ENCODE measurements at places on chromosomes 4 and X. TPM values are rescaled to one million over a fixed set of nuclear protein-coding genes. Genes with fewer than 3 reads are reported as not detected.

Gene CENPU
- 10.1 TPM for total RNA-seq

Gene ESX1
- not detected for total RNA-seq

Gene SMS
- 132 TPM for total RNA-seq

Gene ARHGAP36
- 8.5 TPM for total RNA-seq

Gene SERTM2
- 0.23 TPM for total RNA-seq

Gene FRAS1
- 47.7 TPM for total RNA-seq

Gene AFM
- total RNA-seq: not detected

Gene SLIT2
- 36.7 TPM for total RNA-seq

Gene ZMAT1
- total RNA-seq: 8.5 TPM

Gene USP51
- 8.1 TPM for total RNA-seq

Gene HTN1
- total RNA-seq: not detected

Gene TLR1
- total RNA-seq: 8.3 TPM

Gene GPRASP2
- 125 TPM for total RNA-seq

Gene TLR6
- total RNA-seq: 4.6 TPM

Gene RASGEF1B
- 104 TPM for total RNA-seq

Gene RHOXF1
- not detected for total RNA-seq

Gene RTL3
- total RNA-seq: not detected

Gene CCNB3
- 0.92 TPM for total RNA-seq

Gene MAGEA9B
- not detected for total RNA-seq

Gene CXCL10
- 0.46 TPM for total RNA-seq

Gene HNRNPD
- total RNA-seq: 64.4 TPM

Gene MAGIX
- total RNA-seq: 2.8 TPM

Gene CXXC4
- 68.0 TPM for total RNA-seq

Gene NALF2
- total RNA-seq: 5.1 TPM

Measured in diencephalon (tissue), 1 donor.